Right renal cortex interstitium (tissue), 3 donors: ENCODE measurements at places on chromosomes 16 and 17. TPM values are rescaled to one million over a fixed set of nuclear protein-coding genes. Genes with fewer than 3 reads are reported as not detected.

DNA sequence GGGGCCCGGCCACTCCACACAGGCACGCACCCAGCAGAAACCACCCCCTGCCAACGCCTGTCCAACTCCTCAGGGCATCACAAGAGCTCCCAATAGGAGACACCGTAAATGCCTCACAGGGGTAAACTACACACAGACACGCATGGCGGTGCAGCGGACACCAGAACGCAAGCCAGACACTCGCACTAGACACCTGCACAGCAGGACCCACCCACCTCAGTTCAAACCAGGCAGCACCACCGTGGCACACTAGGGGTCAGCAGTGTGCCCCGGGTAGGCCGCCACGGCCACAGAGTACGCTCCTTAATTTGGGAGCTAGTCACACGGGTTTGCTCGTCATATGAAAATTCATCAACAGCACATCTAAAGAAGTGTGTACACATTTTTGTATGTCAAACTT lies 3.4 kb downstream of the SLC38A10 start:
- no peak for DNase-seq

GRCh38 chr16:28213396-28213795 lies 1.6 kb upstream of the XPO6 start:
- DNase-seq = no peak

- DNase-seq = no peak
These were observed 10.4 kb downstream of the CANT1 start for GRCh38 chr17:78999056-78999768.

DNA sequence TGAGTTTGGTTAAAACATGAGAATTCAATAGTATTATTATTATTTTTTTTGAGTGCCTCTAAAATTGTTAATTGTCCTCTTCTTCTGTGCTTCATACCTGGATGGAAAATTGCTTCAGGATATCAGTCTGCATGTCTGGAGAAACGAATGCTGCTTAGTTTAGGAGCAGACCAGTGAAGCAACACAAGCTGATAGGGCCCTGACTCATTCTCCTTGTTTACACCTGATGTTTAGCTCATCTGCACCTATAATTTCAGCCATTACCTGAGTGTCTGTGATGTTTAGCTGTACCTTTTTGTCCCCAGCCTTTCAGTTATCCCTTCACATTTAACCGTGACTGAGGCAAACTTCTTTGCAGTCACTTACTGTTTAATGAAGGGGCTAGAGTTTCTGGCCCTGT lies 14.8 kb downstream of the SNTB2 start:
- no peak for DNase-seq

The PRSS53 gene
- polyA plus RNA-seq = 0.44 TPM

GRCh38 chr17:72545766-72546165 lies 424.9 kb downstream of the SOX9 start:
- no peak for DNase-seq
